ENCODE measurements at places on chromosomes 3 and 15.

DNA sequence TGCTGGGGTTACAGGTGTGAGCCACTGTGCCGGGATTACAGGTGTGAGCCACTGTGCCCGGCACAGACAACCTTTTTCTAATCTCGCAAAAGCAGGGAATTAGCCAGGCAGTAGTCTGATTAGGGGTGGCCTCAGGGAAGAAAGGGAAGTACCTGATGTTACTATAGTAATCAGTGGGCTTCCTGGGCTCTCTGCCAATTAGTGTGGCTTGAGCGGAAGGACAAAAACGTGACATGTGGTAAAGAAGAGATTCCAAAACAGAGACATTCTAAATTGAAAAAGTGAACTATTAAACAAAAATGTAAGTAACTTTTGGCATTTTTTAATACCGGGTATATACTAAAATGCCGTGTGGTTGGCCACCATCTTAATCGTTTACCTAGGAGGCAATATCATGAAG is 48.1 kb downstream of the CFAP20DC start:
- no peak for DNase-seq

DNA sequence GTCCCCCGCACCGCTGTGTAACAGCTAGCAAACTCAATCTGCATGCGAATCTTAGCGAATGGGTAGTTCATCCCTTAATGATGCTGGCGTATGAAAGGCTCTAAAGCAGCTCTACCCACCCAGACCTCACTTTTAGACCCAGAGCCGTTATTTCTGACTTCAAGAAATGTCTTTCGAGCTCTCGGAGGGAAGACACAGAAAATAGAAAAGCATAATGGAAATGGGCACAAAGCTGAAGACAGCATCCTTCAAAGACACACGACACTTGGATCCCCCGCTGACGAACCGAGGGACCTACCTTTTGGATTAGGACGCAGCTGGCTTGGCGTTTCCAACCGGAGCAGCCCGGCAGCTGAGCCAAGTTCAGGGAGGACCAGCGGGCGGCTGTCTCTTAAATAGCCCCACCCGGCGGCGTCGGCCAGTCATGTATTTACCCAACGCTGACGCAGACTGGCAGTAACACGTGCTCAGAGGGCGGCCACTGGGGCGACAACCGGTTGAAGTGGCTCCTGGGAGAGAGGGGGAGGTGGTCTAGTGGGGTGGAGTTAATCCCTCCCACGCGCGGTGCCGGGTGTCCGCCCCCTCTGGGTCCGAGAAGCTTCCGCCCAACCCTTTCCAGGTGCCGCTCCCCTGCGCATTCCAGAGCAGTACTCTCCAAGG is 1.5 kb downstream of the CCK start:
- DNase-seq, result no peak

- DNase-seq, result peak; percentile 48
Observed at GRCh38 chr15:38127306-38127771, 125.3 kb upstream of the SPRED1 start.

DNA sequence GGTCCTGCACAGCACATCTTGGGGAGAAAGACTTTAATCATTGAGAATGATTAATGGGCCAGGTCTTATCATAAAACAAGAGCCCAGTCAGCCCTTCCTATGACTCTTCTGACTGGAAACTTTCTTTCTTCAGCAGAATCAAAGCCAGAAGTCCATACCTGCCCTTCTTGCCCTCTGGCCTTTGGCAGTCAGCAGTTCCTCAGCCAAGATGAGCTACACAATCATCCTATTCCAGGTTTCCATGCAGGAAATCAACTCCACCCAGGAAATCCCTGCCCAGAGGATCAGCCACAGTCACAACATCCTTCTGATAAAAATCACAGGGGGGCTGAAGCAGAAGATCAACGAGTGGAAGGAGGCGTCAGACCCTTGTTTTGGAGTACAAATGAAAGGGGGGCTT is 26.9 kb downstream of the ZNF589 start:
- peak; percentile 21 for DNase-seq

GRCh38 chr3:69232482-69232881 is 110.1 kb upstream of the LMOD3 start:
- no peak for DNase-seq

GRCh38 chr3:99868311-99868646 is 50.6 kb downstream of the CMSS1 start:
- DNase-seq, result peak; percentile 49

- DNase-seq, result no peak
Observed at GRCh38 chr3:67018789-67019526, 20.9 kb downstream of the KBTBD8 start.

DNA sequence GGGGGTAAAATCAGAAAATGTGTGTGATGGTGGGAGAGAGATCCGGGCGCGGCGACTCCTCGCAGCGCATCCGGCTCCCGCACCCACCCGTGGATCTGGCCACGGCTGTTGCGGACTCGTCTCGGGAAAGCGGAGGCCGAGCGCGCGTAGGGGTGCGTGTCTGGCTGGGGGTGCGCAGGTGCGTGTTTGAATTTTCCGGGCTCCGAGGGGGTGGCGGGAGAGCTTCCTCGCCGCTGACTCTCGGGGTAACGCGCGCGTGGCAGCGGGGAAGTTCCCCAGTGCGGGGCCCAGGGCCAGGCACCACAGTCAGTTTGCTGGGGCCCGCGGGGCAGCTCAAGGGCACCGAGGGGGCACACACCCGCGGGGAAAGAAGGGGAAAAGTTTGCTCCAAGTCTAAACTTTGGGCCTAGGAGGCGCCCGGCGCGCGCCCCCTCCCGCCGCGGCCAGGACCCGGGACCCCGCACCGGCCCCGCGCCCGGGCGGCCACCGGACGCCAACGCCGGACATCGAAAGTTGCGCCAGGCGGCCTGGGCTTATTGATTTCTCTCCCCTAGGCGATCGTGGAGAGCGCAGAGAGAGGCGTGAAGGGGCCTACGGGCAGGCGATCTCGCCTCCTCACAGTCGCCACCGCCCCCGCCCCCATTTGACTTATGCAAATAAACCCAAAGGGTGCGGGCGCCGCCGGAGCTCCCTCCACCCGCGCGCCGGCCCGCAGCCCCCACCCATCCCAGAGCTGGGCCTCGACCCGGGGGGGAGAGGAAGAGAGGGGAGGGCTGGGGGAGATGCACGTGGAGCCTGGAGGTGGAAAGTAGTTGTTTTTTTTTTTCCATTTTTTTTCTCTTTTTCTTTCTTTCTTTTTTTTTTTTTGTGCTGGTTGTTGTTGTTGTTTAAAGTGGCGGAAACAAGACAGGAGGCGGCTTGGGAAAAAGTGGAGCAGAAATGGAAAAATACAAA is 639 bp downstream of the FOXP1 start:
- DNase-seq, result peak; percentile 84

DNA sequence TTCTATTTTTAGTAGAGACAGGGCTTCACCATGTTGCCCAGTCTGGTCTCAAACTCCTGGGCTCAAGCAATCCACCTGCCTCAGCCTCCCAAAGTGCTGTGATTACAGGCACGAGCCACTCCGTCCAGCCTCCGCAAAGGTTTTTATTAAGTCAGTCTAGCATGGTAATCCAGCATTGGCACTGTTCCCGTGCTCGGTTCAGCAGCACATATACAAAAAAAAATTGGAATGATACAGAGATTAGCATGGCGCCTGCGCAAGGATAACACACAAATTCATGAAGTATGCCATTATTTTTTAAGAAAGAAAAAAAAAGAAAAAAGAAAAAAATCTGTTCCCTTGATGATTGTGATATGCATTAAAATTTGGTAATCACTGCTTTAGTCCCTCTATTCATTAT is 8.5 kb downstream of the CKMT1A start:
- no peak for DNase-seq

GRCh38 chr3:179076243-179077027 is 4.8 kb upstream of the ZMAT3 start:
- DNase-seq, result no peak

DNA sequence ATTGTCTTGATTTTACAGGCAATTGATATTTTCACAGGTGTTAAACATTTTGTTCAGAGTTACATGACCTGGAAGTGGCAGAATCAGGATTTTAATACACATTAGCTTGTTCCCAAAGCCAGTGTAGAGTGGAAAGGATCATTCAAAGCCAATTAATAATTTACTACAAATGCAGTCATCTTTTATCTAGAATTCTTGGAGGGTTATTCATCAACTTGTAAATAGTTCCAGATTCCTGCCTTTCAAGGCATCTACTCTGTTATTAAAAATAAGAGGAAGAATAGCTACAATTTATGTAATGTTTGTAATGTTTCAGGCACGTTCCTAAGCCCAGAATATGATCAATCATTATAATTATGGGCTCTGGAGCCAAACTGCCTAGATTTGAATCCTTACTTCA is 358.5 kb downstream of the ZNF385D start:
- no peak for DNase-seq

DNA sequence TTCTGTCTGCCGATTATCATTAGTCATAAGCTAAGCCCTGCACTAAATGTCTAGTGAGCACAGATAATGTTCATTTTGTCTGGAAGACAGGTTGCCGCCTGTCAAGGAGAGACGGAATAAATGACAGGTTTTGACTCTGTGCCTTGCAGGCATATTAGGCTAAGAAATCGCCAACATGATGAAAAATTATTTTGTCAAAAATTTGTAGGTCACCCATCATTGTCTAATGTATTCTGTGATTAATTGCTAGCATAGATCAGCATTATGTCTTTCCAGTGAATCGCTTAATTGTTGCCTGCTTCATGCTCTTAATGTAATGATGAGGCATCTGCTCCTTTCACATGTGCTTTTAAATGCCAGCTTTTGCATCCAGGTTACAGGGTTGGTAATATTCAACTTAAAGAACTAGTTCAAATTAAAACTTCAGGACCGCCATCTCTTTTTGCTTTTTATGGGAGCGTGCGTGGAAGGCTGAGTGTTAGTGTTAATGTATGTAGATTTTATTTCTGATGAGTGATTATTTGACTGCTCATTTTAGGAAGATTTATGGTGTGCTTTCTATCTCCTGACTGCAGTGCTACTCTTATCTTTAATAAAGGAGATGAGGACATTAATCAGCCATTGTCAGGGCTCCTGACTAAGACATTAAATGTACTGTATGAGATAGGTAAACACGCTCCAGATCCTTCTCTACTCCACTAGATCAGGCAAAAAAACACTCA is 120.8 kb upstream of the MEIS2 start:
- no peak for DNase-seq

GRCh38 chr3:102682741-102683140 is 247.9 kb downstream of the ZPLD1 start:
- no peak for DNase-seq

GRCh38 chr3:87733671-87734367 is 325.0 kb downstream of the CGGBP1 start:
- peak; percentile 12 for DNase-seq

DNA sequence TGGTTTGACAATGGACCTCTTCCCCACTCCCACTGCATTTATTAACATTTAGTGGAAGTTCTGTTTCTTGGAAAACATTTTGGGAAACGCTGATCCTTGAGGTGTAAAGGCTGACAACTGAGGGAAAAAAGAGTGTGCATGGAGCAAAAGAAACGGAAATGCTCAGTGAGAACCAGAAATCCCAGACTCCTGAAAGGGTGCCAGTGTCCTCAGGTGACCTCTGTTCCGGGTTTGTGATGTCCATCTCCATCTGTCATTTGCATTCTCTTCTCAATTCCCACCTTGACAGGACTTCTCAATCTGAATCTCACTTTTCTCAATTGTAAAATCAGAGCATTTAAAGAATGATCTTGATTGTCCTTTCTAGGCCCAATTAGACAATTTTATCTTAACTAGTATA is 71.1 kb upstream of the FAM3D start:
- no peak for DNase-seq

- peak; percentile 36 for DNase-seq
Observed at GRCh38 chr15:57675481-57676181, 30.9 kb upstream of the POLR2M start.

DNA sequence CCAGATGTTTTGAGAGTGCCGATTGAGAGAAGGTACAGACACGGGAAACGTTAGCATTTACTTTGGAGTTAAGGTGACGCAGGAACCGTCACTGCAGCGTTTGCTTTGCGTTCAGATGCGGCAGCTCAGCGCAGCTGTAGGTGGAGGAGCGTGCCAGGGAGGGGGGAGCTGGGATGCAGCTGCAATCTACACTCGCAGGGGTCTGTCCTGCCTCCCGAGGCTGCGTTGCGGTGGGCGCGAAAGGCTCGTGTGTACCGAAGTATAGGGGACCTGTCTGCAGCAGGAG is 425 bp upstream of the FYTTD1 start:
- DNase-seq, result peak; percentile 66

GRCh38 chr3:46503200-46503874 is 5.6 kb downstream of the RTP3 start:
- DNase-seq, result no peak

- DNase-seq, result no peak
Observed at GRCh38 chr3:111027868-111028267, 43.7 kb upstream of the NECTIN3 start.

DNA sequence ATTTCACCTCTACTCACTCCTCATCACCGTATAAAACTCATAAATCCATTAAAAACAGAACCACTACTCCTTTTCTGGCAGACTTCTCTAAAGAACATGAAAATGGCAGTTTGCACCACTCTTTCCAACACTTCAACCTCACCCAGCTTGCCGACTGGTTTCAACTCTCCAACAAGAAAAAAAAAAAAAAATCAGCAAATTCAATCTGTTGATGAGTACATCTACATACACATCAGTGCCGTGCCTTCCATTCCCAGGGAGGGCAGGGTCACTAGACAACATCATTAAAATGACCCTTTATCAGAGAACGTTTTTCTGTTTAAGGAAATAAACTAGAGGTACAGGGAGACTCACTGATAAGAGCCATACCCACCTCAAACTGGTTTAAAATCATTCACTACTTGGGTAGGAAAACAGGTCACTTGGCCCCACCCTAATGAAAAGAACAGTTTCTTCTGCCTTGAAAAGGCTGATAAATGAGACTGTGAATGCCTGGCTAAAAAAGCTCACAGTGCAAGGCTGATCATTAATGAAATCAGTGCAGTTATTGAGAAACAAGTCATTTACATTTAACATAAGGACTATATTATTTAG is 6.0 kb downstream of the ANXA2 start:
- DNase-seq, result no peak

DNA sequence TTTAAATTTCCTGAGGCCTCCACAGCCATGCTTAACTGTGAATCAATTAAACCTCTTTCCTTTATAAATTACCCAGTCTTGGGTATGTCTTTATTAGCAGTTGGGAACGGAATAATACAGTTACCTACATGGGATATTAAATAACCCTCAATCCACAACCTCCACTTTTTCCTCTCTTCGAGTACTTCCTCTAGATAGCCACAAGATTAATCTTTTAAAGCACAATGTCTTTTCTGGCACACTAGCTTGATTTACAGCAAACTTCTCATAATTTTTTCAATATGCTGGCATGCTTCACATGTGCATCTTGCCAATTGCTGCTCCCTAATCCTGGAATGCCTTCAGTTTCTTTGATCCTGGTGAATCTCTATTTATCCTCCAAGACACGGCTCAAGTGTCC is 92.2 kb downstream of the P2RY1 start:
- DNase-seq, result no peak

Measured in hepatocyte (in vitro differentiated cells).